ENCODE measurements at places on chromosomes 3 and 15.

- DNase-seq, result no peak
These were observed at the start of gene CLSTN2 for GRCh38 chr3:139935016-139935865. Gene CLSTN2 (plus strand): TSS chr3:139935185.

- no peak for DNase-seq
These were observed 275.0 kb downstream of the ADAMTSL3 start for GRCh38 chr15:83928878-83929418.

DNA sequence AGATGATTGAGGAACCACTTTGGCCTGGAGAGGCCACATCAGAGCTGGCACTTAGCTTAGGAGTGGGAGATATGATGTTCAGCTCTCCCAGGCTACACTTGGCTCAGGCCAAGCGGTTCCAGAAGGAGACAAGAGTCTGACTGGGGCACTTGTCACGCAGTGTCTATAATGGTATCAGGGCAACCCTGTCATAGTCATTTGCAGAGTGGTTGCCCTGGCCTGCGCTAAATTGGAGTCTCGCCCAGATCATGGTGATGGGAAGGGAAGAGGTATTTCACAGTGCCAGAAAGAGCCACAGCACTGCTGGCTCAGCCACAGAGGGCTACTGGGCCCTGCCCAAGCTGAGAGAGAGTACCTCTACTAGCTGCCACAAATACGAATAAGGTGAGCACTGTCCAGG, 186.9 kb upstream of the CRBN start:
- DNase-seq, result no peak

GRCh38 chr3:72761410-72761809, 86.8 kb downstream of the SHQ1 start:
- DNase-seq, result no peak

GRCh38 chr3:153901991-153902390, 219.2 kb upstream of the ARHGEF26 start:
- DNase-seq, result no peak

DNA sequence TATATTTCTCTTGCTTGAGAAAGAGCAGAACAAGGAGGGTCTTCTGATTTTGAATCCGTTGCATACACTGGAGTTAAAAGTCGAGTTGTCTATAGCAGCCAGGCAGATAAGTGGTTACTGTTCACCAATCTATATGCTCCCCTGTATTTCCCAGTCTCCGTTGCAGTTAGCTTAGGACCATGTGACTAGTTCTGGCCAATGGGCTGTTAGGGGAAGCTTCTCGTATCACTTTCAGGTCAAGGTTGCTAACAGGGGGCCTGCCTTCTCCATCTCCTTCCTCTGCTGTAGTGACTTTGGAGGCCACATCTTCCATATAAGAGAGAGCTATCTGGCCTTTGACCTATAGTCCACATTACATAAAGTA, 188.5 kb upstream of the KBTBD8 start:
- DNase-seq, result no peak

- DNase-seq, result no peak
These were observed 54.2 kb downstream of the ABHD2 start for GRCh38 chr15:89142423-89142822.
